ENCODE measurements at places on chromosomes 6 and 20.

GRCh38 chr6:46269447-46270229 is 98.9 kb upstream of the ENPP5 start:
- DNase-seq = no peak

DNA sequence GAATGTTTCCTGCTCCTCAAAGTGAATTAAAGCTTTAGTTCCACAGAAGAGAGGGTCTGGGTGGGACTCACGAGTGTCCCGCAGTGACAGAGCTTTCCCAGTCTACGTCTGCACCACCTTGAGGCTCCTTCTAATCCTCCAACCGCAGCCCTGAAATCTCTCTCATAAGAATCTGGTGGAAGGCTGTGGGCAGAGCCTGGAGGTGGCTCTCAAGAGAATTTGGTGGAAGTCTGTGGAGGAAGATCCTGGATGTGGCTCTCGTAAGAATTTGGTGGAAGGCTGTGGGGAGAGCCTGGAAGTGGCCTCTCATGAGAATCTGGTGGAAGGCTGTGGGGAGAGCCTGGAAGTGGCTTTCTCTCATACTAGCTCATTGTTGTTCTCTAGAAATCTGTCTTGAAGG is 13.8 kb upstream of the DUSP22 start:
- DNase-seq = no peak

- DNase-seq = no peak
Observed at GRCh38 chr6:28565823-28566526, 40.3 kb downstream of the GPX5 start.

GRCh38 chr6:1494671-1495070 is 105.3 kb downstream of the FOXF2 start:
- peak; percentile 55 for DNase-seq

DNA sequence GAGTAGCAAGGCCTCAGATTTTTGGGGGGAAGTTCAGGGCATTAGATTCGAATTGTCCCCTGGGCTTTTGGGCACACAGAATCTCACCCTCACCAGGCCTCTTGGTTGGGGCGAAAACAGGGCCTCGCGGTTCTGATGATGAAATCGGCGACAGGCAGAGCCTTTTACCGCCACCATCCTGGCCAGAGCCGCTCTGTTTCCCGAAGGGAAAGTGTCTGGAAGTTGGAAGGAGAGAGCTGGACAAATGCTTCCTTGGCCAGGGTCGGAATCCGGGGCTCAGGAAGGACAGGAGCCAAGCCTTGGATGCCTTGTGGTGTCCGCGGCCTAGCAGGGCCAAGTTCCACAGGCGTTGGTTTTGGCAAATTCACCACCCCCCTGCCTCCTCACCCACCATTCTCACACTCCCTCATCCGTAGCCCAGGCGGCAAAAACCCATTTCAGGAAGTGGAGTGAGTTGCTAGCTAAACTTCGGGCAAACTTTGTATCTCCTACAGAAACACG is 3.5 kb upstream of the TFAP2A start:
- DNase-seq = no peak

GRCh38 chr6:42783876-42784642 is 2.2 kb downstream of the BICRAL start:
- DNase-seq = no peak

GRCh38 chr20:64219202-64219601 is 36.3 kb upstream of the PCMTD2 start:
- no peak for DNase-seq

DNA sequence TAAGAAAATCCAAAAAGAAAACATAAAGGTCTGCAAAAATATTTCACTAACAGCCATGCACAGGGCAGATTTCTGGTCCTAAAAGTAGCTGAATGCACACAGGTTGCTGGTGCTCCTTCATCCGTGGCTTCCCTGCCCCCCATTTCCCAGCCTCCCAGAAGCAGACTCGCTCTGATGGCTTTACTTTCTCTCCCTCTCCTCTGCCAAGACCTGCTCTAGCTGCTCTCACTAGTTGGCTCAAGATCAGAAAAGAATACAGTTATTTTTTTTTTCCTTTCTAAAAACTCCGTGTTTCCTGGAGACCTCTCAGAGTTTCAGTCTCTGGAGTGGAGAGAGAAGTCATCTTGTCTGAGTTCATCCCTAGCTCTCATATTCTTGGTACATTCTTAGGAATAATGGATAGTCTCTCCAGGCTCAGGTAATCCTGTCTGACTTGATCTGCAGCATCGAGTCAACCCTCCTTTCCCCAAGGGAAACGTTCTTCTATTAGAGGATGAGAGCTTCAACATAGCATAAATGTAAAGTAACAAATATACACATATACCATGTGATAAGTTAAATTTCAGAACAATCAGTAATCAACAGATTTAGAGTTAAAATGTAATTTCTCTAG is 214.2 kb downstream of the TBC1D7 start:
- no peak for DNase-seq

DNA sequence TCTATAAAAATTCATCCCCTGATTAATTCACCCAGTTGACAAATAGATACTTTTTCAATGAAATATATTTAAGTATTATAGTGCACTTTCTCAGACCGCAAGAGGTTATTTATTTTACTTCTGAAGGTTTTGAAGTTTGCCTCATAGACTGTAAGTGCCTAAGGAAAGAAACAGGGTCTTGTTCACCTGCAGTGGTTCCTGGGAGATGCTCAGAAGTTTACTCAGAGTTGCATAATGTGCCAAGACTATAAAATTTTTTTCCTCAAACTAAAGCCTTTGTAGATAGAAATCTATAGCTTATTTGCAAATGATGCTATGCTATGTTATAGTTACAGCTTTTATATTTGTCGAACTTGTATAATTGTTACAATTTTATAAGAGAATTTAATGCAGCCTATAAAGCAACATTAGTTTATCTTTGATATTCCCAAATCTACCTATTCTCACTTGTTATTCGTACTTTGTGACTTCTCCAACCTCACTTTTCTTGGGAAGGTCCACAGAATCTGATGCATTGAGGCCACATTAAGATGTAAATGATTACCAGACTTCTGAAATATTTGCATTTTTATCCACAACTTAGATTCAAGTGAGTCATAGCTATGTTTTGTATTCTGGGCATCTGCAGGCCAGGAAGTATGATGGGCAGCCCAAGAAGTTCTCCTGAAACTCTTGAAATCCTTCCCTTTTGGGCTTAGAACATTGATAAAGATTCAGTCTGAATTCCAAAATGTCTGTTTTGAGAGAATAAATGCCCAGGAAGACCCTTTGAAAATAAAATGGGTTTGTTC is 35.7 kb downstream of the KCNQ5 start:
- DNase-seq = no peak

DNA sequence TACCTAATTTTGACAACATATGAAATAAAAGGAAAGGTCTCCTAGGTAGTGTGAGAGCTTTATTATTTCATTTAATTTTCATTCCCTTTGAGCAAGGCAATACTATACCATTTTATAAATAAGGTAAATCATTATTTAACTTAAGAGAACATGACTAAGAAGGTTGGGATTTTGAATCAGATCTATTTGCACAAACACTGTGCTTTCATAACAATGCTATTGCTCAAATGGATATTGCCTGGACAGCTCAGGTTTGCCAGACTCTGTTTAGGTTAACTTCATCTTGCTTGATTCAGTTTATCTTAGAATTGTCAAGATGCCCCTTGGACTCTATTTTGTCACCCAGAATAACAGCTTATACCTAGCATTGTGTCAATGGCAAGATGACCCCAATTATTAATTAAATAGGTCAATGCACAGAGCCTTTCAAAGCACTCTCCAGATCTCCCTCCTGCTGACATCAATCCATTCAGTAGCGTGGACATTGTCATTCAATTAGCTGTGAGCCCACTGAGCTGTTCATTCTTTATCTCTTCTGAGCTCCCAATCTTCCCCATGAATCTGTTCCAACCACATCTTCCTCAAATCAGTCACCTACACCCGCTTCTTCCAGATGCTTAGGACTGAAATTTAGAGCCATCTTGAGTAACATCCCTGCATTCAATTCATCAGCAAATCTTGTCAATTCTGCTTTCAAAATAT is 42.1 kb upstream of the TMEM30A start:
- DNase-seq = no peak

GRCh38 chr6:49038294-49038822 is 424.7 kb downstream of the MMUT start:
- DNase-seq = no peak

DNA sequence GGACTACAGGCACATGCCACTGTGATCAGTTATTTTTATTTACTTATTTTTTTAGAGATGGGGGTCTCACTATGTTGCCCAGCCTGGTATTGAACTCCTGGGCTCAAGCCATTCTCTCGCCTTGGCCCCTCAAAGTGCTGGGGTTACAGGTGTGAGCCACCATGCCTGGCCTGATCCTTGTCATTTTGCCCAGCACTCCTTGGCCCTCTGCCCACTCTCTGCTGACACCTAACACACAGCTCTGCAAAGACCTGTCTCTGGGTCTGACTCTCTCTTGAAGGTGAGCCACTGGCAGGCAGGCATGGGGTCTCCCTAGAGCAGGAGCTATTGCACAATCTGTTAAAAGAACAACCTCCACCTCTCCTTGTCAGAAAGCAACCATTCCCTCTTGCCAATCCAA is 155.6 kb downstream of the ZFP64 start:
- no peak for DNase-seq

- DNase-seq = no peak
Observed at GRCh38 chr20:61847986-61848385, 217.7 kb downstream of the TAF4 start.

DNA sequence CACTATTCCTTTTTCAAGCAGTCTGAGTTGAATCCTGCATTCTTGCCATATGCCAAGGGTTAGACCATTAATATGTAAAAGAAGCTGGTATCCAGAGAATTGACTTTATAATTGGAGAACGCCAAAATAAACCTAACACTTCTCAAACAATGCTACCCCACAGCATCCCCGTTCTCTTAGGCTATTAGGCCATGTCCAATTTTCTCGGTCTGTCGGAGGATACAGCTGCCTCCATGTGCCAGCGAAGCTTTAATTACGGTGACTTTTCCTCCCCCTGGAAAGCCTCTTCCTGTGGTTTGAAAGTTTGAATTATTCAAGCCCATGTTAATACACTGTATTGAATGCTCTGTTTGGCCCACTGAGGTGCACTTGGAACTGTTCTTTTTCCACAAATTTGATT is 60.5 kb downstream of the HS3ST5 start:
- peak; percentile 38 for DNase-seq

GRCh38 chr6:30974490-30975252 is 8.8 kb upstream of the MUC21 start:
- no peak for DNase-seq
